ENCODE measurements at places on chromosomes 7 and 10.

- DNase-seq, result no peak
Observed at GRCh38 chr10:24944512-24945255, 7.7 kb downstream of the PRTFDC1 start.

DNA sequence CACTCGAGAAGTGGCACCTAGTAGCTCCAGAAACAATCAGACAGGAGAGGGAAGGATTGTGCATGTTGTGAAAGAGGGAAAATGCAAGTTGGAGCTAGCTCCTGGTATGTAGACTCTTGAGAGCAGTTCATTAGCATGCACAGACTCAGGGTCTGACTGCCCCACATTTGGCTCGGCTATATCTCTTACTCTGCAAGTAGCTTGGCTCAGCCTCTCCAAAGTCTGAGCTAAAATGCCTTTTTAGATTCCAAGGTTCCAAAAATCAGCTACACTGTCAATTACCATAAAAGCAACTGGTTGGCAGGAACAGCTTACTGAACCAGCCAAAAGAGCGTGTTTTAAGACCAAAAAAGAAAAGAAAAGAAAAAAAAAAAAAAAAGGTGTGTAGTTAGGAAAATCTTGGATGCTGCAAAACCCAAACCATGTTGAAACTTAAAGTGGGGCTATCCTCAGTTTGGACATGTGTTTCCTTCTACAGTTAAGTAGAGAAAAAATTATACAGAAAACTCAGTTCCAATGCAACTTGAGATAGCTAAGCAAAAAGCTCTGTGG lies 65.5 kb downstream of the MKX start:
- DNase-seq, result no peak

DNA sequence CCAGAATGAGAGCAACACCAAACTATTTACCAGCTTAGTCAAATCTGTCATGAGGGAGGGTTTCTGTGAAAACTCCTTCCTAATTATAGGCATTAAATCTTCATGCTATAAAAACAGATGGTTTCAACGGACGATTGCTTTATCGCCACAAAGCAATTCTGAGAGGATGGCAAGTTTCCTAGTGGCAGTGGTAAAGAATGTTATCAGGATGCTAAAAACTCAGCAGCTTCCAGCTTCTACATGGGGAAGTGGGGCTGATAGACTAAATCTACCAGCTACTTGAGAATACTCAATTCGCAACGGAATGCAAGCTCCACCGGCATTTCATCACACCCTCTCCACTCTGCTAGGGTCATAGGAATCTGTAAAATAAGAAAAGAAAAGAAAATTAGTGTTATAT lies 41.8 kb downstream of the JCAD start:
- no peak for DNase-seq

- no peak for DNase-seq
Observed at GRCh38 chr7:149284343-149284742, 22.3 kb downstream of the ZNF783 start.

GRCh38 chr7:1695800-1696454 lies 25.9 kb downstream of the ELFN1 start:
- DNase-seq, result no peak

DNA sequence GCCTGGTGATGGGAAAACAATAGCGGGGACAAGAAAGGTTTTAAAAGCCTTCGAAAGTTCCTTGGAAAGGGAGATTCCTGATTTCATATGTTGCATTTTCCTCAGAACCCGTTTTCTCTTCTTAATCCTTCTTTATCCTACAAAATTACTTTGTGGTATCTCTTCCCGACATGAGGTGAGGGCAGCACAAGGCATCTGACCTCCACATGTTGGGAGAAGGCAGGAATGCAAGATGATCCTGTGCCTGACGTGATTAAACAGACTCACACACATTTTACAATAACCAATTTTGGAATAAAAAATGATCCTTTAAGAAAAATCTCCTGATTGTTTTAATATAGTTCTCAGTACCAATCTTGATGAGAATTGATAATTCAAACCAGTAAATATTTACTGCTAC lies 153.3 kb upstream of the MKLN1 start:
- DNase-seq, result no peak

DNA sequence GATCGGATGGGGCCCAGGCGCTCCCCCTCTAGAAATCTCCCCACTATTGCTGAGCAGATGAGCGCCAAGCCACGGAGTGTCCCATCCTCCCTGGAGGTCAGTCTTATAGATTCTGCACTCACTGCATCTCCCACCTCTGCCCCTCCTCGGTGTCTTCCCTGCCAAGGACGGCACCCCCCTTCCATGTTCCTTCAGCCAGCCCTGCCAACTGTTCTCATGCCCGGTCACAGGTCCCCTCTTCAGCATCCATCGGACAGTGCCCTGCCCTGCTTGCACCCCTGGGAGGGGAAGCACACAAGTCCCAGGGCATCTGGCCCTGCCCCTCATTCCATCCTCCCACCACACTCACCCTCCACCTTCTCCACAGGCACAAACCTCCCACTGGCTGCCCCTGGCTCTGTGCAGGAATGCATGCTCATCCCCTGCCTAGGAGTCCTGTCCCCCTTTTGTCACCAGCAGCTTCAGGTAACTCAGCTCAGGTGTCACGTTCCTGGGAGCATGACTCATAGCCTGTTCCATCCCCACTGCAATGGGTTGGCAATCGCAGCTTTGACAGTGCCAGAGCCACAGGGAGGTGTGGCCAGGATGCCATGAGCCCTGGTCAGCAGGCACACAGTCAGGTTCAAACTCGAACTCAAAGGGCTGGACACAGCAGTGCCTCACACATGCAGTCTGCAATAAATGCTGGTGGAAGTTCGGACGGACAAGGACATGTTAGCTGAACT lies 234.7 kb upstream of the TCERG1L start:
- DNase-seq, result no peak

- DNase-seq, result no peak
Observed at GRCh38 chr7:107111196-107111595, 57.6 kb upstream of the HBP1 start.

GRCh38 chr10:80275135-80275498 lies 14.3 kb downstream of the MAT1A start:
- DNase-seq, result no peak

DNA sequence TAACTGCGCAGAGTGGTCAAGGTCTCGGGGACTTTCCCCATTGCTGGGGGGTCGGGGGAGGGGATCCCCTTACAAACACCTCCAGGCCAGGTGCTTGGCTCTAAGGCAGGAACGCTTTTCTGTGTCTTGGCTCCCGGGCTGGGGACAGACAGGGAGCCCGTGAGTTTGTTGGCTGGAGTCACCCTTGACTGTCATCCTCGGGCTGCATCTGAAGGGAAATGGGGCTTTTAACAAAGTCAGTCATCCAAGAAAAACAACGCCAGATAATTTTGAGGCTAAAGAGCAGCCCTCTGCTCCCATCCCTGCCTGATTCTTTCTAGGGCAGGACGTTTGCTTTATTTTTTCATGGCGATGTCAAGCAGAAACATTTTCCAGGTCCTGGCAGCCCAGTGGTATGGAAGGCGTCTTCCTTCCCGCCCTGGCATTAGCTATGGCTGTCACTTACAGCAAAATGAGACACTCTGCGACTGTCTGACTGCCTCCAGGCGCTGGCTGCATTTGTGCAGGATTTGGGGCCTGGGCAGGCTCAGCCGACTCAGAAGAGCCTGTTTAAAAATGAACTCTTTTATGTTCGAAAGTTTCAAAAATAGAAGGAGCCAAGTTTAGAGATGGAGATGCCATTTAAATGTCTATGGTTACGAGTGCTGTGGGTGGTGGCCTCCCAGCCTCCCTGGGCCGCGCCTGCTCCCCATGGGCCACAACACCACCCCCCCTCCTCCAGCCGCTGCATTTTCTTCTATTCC lies 54.7 kb upstream of the TNS3 start:
- no peak for DNase-seq

DNA sequence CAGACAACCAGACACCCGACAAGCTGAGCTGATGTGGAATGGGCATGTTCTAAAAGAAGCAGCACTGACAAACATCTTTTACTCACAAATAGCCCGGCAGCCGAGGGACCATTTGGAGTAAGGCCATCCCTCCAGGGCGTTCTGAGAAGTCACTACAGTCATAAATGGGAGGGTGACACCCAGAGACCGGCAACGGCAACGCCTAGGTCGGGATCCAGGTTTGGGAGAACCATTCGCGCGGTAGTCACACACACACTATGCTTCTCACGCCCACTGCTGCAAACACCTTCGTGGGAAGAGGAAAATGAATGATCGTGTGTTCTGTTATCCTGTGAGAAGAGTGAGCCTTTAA lies 9.8 kb downstream of the TNS3 start:
- no peak for DNase-seq

DNA sequence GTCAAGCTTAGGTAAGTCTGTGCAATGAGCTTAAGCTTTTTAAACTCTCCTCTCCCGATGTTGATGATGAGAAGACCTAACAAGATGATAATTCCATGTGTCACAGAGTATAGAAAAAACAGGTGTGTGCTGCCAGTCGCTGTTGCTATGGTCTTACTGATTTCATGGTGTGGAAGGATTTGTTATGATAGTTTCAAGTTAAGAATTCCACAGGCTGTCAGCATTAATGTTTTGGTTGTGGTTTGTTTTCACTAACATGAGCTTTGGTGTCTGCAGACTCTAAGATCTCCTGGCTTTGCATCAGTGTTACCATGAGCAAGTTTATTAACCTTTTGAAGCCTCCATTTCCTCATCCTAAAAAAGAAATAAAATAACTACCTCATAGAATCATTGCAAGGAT lies 123.7 kb downstream of the NSUN6 start:
- no peak for DNase-seq

DNA sequence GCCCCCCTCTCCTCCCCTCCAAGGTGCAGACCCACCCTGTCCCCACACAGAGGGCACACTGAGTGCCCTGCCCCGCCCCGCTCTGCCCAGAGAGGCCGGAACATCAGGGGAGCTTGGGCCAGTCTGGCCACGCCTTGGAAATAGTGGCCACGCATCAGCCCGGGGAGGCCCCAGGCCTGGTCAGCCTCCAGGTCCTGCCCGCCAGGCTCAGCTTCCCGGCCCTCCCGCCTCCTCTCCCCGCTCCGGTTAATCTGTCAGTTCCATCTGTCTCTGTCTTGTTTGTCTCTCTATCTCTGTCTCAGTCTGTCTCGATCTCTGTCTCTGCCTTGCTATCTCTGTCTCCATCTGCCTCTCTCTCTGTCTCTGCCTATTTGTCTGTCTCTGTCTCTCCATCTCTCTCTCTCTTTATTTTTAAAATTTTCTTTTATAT lies 28.9 kb upstream of the TNRC18 start:
- DNase-seq, result no peak

DNA sequence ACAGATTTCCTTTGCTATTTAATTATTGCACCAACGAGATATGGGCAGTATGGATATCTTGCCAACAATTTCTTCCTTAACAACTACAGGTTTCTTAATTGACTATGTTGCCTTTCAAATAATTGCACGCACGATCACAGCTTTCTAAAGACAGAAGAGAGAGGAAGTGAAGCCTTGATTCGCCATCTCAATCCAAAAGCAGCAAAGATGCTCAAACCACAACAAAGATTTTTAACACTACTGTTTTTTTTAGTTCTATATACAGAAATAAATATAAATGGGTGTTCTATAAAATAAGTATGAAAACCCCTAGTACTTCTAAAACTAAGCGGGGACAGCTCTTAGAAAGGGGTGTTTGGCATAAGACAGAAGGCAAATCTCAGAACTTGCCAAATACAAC lies 251.3 kb downstream of the SFMBT2 start:
- no peak for DNase-seq

DNA sequence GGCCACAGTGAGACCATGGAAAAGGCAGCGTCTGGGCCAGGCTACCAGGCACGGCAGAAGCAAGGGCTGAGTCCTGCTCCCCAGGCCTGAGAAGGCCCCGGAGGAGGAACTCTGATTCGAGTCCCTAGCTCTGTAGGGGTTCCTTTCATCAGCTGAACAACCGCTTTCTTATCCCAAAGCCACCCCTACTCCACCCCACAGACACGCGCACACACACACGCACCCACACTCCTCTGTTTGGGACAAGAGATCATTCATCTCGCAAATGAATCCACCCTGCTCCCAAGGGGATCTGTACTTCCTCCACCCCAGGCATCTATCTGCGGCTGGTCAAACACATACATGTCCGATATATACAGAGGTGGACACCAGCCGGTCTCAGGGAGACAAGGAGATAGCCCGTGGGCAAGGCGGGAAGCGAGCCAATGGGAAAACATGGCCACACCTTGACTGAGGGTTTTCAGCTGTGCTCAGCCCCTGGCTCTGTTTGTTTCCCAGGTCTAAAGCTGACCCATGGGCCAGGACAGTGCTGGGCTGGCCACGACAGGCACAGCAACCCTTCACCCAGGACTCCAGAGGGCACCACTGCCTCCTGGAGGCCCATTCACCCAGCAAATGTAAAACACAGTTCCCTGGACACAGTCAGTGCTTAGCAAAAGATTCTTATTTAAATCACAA lies 7.3 kb downstream of the ZCCHC24 start:
- no peak for DNase-seq

DNA sequence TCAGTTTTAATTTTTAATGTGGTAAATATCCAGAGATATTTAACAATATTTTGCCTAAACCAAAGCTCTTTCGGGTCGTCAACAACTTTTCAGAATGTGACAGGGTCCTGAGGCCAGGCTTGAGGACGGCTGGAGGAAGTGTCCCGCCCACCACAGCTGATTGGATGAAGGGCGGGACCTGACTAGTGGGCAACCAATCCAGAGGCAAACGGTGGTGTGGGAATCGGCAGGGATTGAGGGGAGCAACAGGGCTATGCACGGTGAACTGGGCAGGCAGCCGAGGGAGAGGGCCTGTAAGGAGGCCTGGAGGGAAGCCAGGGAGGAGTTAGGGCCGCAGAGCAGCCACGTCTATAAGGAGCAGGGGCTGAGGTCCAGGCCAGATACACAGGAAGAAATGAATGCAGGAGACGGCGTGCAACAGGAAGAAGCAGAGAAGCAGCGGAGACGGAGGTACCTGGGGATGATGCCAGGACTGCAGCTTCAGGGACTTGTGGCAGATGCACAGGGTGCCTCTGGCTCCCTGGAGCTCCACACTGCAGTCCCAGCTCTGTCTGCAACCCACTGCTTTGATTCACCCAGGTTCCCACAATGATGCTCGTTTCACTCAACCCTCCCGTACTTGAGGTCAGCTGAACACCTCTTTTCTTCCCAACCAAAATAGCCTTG lies 46.1 kb upstream of the ZMIZ1 start:
- DNase-seq, result no peak

GRCh38 chr7:40658729-40659128 lies 523.9 kb downstream of the SUGCT start:
- no peak for DNase-seq

DNA sequence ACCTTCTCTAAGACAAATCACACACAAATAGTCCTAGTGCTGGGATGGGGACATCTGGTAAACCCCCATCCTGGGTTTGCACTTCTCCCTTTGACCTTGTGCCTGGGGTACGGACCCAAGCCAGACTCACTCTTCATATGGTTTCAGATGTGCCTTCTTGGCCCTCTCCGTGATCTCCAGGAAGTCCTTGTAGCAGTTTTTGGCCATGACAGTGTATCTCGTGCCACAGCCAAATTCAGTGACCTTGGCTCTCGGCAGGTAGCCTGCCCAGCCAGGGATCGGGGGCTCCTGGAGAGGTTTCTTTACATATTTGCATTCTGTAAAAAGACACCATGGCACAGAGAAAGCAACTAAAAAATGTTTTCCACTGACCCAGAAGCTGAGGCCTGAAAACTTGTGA lies 43.9 kb downstream of the PNLIPRP2 start:
- DNase-seq, result no peak

- no peak for DNase-seq
Observed at GRCh38 chr7:5578495-5578894, 154.9 kb upstream of the TNRC18 start.

Measured in activated CD8-positive, alpha-beta memory T cell treated with anti-CD3 and anti-CD28 coated beads for 1 hour (primary cell).